Thoracic aorta endothelial cell (primary cell): ENCODE measurements at places on chromosomes 5 and 9. TPM values are rescaled to one million over a fixed set of nuclear protein-coding genes. Genes with fewer than 3 reads are reported as not detected.

The WDR38 gene
- not detected in 2 replicates for total RNA-seq

The EFNA5 gene
- total RNA-seq, result 23.8 and 25.8 TPM in 2 replicates

The INSL4 gene
- not detected in 2 replicates for total RNA-seq

The TMEM252 gene
- total RNA-seq, result not detected in 2 replicates

The CAMK2A gene
- not detected in 2 replicates for total RNA-seq

The CCL27 gene
- total RNA-seq, result not detected in 2 replicates

The C9 gene
- 0.07 and 0.13 TPM in 2 replicates for total RNA-seq

The PTGES gene
- not detected in 2 replicates for total RNA-seq

The OLFML2A gene
- total RNA-seq, result 0.07 TPM in 1 of 2 replicates, not detected in the other

The BTNL8 gene
- not detected in 2 replicates for total RNA-seq

The LCP2 gene
- 1.2 TPM in 1 of 2 replicates, not detected in the other for total RNA-seq

The IRX2 gene
- total RNA-seq, result not detected in 2 replicates

The EQTN gene
- total RNA-seq, result not detected in 2 replicates

The PAXX gene
- 16.6 and 17.4 TPM in 2 replicates for total RNA-seq

The LCN1 gene
- not detected in 2 replicates for total RNA-seq

The GRIA1 gene
- not detected in 2 replicates for total RNA-seq

The LHX2 gene
- not detected in 2 replicates for total RNA-seq

The PLAC8L1 gene
- not detected in 2 replicates for total RNA-seq

The IL33 gene
- 8.2 and 45.9 TPM in 2 replicates for total RNA-seq

The SPATA6L gene
- 1.8 and 2.3 TPM in 2 replicates for total RNA-seq

The IL5 gene
- total RNA-seq, result not detected in 2 replicates

The GPR151 gene
- not detected in 2 replicates for total RNA-seq

The OBP2B gene
- not detected in 2 replicates for total RNA-seq

The GAPT gene
- under 0.01 TPM in 1 of 2 replicates, not detected in the other for total RNA-seq

The ROPN1L gene
- 0.53 and 1.9 TPM in 2 replicates for total RNA-seq

The RMND5B gene
- total RNA-seq, result 27.3 and 36.3 TPM in 2 replicates

The PCDHA1 gene
- total RNA-seq, result not detected in 2 replicates

The F12 gene
- 1.7 and 1.9 TPM in 2 replicates for total RNA-seq

The RNF224 gene
- total RNA-seq, result 0.07 TPM in 1 of 2 replicates, not detected in the other

The MOB3B gene
- under 0.01 and 0.29 TPM in 2 replicates for total RNA-seq
